ENCODE measurements at places on chromosomes 16 and 17.

DNA sequence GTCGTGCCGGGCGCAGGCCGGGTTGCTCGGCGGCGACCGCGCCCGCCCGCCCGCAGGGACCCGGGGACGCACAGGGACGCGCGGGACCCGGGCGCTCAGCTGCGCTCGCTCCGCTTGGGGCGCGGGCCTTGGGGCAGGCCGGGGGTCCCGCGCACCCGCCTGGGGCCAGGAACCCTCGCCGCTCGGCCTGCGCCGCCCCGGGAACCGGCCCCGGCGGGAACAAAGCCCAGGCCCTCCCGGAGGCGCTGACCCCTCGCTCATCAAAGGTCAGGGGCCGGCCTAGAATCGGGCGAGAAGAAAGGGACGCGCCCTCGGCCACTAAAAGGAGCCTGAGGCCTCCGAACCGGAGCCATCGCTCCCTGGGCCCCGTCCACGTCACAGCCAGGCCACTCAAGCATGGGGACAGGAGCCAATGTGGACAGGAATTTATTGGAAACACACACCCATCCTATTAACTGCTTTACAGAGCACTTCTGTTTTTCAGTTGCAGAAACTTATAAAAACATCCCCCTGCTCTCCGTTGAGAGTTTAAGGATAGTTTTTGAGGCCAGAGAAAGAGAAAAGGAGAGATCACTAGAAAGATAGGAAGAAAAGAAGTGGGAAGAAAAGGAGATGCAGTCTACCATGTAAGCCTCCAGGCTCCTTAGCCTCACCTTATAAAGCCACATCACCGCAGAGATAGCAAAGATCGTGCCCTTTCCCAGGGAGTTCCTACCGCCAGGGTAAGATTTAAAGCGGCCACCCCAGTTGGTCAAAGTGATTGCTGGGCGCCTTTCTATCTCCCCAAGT lies 558 bp upstream of the ZFHX3 start:
- peaks cover 2% of the 10 kb centered on the region for H3K4me1 ChIP-seq
- peak overlapping the region; percentile 30 for H3K4me3 ChIP-seq
- no peak overlapping the region for H3K27ac ChIP-seq
- no peak for DNase-seq

- H3K27ac ChIP-seq = no peak overlapping the region
- DNase-seq = no peak
- peaks cover 4% of the 10 kb centered on the region for H3K27me3 ChIP-seq
- H3K4me1 ChIP-seq = no peaks in the 10 kb centered on the region
- no peaks in the 10 kb centered on the region for H3K36me3 ChIP-seq
- no peak overlapping the region for H3K4me3 ChIP-seq
Observed at GRCh38 chr17:9052921-9053320, 31.6 kb downstream of the NTN1 start.

DNA sequence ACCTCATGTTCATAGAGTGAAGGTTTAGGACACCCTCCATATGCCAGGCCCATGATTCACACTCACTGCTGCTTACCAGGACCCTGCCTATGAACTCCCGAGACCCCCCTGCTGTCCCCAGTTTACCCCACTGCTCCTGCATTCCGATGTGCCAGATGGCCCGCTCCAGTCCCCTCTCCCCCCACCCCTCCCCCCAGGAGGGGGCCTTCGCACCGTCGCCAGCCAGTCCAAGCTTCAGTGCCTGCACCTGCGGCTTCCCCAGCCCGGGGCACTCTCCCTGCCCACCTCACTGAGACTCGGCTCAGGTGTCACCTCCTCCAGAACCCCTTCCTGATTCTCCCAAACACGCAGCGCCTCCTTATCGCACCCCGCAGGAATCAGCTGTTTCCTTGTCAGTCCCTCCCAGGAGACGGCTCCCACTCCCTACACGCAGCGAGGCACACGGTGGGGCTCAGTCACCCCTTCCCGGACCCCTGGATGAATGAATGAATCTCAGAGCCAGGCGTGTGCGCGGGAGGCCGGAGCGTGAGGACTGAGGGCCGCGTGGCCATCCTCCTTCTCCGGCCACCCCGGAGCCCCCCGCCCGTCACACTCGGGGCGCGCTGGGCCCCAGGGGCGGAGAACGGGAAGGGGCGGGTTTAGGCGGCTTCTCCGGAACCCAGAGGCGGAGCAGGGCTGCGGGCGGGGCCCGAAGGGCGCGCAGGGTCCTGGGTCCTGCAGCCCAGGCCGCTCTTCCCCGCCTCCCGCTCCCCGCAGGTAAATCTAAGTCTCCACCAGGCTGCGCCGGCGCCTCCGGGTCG lies 1.6 kb downstream of the MYO1C start:
- no peaks in the 10 kb centered on the region for H3K27me3 ChIP-seq
- peaks cover 7% of the 10 kb centered on the region for H3K36me3 ChIP-seq
- DNase-seq = peak; percentile 94
- peak overlapping the region; percentile 92 for H3K4me3 ChIP-seq
- peaks cover 27% of the 10 kb centered on the region for H3K4me1 ChIP-seq

DNA sequence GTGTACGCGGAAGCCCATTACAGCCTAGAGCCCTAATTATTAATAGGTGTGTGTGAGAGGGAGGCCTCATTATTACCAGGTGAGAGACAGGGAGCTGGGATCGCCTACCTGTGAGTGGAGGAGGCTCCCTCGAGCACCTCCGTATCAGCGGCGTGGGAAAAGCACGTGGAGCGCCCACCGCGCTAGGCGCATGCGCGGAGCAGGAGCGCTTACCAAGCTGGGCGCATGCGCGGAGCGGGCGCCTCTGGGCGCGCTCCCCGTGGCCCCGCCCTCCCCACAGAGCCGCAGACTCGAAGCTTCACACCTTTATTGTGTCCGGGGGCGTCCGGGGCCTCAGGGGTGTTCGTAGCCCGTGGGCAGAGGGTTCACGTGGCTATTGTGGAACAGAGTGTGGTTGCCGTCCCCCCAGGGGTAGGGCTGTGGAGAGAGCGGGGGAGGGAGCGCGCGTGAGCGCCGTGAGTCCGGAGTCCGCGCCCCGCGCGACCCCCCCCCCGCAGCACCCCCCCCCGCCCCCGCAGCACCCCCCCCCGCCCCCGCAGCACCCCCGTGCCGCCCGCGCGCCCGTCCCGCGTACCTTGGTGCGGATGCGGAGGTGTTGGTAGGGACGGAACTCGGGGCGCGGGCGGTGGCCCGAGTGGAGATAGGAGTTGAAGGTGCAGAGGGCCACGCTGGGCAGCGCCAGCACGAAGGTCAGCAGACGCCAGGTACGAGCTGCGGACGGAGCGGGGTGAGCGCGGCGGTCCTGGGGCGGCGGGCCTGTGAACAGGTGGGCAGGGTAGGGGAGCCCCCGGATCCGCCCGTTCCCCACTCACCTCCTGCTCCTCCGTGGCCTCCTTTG lies 500 bp downstream of the COX6A2 start:
- no peaks in the 10 kb centered on the region for H3K27me3 ChIP-seq
- peak; percentile 88 for DNase-seq
- peak overlapping the region; percentile 17 for H3K4me3 ChIP-seq
- H3K36me3 ChIP-seq = no peaks in the 10 kb centered on the region

DNA sequence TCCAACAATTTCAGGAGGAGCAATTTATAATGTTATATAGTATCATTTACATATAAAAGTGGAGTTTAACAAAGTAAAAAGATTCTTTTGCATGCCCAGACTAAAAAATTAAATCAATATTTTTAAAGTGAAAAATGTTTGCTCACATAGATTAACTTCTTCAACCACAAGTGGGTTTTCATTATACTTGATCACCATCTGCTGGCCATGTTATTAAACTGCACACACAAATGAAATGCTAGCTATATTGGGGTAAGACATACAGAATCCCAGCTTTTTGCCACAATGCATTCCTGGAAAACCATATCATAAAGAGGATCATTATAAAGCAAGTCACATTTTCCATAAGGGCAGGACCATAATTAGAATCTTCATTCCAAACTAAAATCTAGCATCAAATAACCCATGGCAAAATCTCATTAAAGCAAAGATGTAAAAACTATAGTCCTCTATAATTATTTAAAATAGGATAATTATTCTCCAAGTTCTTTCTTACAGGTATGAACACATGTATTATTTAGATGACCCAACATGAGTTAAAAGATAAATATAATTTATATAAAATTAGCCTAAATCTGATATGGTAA lies 26.3 kb downstream of the CEP112 start:
- no peaks in the 10 kb centered on the region for H3K36me3 ChIP-seq
- H3K27me3 ChIP-seq = peaks cover 2% of the 10 kb centered on the region
- H3K4me3 ChIP-seq = no peak overlapping the region
- peak; percentile 77 for DNase-seq
- H3K4me1 ChIP-seq = no peaks in the 10 kb centered on the region

- peaks cover 3% of the 10 kb centered on the region for H3K36me3 ChIP-seq
- peaks cover 23% of the 10 kb centered on the region for H3K4me1 ChIP-seq
- H3K27me3 ChIP-seq = peaks cover 3% of the 10 kb centered on the region
- no peak for DNase-seq
Observed at GRCh38 chr16:79213214-79213613, 387.3 kb downstream of the MAF start.
